ENCODE measurements at places on chromosomes 1 and 21.

DNA sequence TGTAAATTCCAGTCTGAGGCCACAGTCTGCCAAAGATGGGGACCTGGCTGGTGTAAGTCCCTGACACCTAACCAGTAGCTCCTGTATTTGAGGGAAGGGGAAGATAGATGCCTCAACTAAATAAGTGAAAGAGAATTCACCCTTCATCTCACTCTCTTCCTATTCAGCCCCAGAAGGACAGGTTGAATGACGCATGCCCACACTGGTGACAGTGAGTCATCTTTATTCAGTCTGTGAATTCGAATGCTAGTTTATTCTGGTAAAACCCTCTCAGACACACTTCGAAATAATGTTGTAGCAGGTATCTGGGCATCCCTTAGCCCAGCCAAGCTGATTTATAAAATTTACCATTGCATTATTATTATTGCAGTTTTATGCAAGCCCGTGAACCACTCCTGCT lies 617.0 kb upstream of the PRMT6 start:
- DNase-seq: no peak

DNA sequence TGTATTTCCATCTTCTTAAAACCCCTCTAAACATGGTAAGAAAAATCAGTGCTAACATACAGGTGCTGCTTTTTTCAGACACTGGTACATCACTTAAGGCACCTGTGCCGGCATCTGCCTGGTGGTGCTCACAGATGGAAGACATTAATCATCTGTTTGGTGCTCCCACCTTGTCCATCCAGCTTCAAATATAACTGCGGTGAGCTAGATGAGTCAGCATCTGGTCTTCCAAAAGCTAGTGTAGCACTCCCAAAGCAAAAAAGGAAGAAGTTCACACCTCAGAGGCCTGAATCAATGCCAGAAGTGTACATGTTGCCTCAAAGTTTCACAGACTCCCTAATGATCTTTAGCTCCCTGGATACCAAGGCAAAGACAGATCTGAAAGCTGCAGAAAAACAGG lies 44.4 kb downstream of the TM2D1 start:
- DNase-seq: no peak

DNA sequence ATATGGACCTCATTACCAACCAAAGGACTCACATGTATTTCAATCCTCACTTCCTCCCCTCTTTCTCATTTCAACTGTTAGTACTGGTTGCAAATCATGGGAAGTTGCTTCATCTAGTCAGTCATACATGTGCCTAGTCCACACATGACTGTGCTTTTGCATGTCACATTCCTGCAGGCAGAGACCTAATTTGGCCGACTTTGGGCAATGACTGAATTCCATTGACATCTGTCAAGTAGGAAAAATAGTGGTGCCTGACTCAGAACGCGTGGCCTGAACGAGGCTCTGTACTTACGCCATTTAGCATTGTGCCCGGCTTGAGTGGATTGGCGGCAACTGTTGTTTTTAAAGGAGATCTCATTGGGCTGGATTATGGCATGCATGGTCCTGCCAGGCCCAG lies 18.0 kb downstream of the PTPRU start:
- no peak for DNase-seq

DNA sequence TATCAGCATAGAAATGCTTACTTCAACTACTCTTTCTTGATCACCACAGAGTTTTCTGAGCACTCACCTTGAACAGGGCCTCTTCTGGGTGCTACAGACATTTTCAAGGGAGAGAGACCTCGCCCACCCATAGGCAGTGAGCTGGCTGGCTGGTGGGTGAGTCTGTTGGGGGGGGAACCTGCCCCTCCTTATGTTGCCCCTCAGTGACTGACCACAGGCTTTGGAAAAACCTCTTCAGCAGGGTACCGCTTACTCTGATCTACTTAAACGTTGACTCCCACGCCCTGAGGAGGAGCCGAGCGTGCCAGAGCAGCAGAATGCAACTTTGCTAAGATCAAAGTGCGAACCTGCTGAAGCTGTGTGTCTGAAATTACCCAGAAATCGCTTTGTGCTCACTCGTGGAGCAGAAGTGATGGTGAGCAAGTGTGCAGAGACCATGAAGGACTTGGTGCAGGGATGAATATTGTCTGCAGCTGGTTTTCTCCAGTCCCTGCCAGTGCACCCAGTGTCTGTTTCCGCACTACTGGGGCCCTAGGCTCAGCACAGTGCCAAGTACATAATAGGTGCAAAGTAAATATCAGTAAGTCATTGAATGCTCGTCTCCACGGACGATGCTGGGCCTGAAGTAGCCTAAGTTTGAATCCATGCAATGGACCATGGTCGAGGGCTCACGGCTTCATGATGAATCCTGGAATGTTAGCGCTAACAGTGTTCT lies 158.7 kb upstream of the IRF2BP2 start:
- DNase-seq: no peak

- no peak for DNase-seq
Observed at GRCh38 chr21:23601549-23601948, 2005.7 kb downstream of the MRPL39 start.

- DNase-seq: no peak
Observed at GRCh38 chr1:58109646-58110200, 436.8 kb downstream of the OMA1 start.

GRCh38 chr21:31260790-31261189 lies 83.3 kb downstream of the TIAM1 start:
- DNase-seq: no peak

DNA sequence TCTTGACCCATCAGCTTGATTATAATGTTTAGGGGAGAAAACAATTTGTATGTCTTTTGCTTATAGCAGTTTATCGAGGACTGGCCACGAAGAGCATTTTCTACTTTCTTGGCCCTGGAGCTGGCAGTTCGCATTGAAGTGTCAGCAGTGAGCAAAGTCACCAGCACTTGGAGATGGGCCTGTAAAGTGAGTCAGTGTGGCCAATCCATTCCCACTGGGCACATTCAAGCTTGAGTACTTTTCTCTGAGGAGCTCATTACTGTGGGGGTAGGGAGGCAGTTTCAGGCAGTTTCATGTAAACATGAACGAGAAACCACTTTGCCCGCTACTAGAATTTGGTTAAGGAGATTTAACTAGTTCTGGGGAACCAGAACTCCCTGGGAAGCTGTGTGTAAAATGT lies 164.8 kb downstream of the PRDM2 start:
- no peak for DNase-seq

- DNase-seq: no peak
Observed at GRCh38 chr1:8980656-8981055, 35.0 kb downstream of the CA6 start.

DNA sequence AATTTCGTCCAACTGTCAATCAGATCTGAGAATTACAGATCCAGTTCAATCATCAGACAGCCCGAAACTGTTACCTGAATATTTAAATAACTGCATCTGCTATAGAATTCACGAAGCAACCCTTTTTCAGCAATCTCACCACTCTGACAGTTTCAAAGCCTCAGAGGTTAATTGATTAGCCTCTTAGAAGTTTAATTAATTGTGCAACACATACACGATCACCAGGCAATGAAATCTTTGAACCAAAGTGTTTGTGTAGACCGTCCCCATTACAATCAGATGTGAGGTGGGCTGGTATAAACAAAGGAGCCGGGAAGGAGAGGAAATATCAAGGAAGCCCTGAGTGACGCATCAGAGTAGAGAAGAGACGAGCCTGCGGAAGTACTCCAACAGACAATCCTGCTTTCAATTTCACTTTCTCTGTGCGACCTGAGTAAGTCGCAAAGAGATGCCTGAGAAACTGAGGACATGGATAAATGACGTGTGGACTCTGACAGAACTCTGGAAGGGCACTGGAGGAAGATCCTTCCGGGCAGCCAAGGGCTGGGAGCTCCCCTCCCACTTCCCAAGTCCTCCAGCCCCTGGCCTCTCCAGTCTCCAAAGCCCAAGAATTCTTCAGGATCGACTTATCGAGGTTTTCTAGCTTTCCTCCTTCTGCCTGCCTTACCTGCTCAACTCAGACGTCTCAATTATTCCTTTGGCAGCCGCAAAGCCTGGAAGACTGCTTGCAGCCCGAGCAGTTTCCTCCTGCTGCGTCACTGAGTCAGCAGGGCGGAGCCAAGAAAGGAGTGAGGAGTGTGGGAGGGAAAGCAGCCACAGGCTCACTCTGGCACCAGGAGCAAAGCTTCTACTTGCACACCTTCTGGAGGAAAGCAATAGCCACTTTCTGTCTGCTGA lies at the start of gene RNASEL:
RNASEL (minus strand) TSS at position 757 of the 897 bp plus-strand sequence. CDS start 2,450 bp downstream, outside the sequence.
- DNase-seq: peak; percentile 60

- no peak for DNase-seq
Observed at GRCh38 chr1:200891774-200892157, 2.9 kb upstream of the INAVA start.

DNA sequence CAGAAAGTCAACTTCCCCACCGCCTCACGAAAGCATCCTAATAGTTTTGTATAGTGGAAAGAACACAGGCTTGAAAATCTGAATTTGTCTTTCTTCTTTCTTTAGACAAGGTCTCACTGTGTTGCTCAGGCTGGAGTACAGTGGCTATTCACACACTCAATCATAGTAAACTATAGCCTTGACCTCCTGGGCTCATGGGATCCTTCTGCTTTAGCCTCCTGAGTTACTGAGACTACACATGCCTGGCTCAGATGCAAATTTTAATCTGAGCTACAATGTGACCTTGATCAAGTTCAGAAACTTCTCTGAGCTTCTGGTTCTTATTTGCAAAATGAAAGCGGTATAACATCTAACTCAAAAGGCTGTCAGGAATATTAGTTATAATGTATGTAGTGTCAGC lies 362.1 kb downstream of the SMYD3 start:
- no peak for DNase-seq

DNA sequence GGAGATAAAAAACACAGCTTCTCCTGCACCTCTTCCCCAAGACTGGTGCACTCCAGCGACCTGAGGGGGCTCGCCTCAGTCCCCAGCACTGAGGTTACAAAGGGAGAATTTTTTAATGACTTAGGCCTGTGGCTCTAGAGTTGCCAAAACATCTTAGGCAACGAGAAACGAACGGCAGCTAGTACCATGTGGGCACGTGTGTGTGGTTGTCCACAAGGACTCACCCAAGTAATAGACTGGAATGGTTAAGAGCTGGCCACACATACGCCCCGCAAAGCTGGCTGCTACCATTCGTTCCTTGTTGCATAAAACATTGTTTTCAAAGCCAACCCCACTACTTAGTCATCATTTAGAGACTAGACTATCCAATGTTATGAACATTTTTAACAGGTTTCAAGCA lies 26.9 kb downstream of the RIPK4 start:
- no peak for DNase-seq

DNA sequence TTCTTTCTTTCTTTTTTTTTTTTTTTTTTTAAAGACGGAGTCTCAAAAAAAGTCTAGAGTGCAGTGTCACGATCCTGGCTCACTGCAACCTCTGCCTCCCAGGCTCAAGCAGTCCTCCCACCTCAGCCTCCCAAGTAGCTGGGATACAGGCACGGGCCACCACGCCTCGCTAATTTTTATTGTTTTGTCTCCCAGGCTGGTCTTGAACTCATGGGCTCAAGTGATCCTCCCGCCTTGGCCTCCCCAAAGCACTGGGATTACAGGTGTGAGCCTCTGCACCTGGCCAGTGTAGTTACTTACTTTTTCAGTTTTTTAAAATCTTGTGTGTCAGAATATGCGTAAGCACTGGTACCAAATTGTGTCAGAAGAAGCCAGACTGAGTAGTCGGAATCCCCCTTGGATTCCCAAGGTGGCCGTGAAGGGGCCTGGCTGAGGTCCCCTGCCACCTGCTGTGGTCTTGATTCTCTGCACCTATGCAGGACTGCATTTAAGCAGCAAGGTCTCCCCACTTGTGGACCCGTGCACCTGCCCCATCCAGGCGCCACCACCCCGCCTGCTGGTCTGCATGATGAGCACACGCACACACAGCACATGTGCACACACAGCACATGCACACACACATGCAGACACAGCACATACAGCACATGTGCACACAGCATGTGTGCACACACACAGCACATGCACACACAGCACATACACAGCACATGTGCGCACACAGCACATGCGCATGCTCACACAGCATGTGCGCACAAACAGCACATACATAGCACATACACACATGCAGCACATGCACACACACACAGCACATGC lies 47.5 kb downstream of the PCNT start:
- DNase-seq: no peak

Data from right renal pelvis (tissue), 4 donors.